NCI-H526 treated with DMSO at 0.1 percent for 48 hours (cell line): ENCODE measurements at places on chromosomes 2 and 18.

- no peak for DNase-seq
Observed at GRCh38 chr18:32010124-32010721, 8.4 kb upstream of the RNF125 start.

GRCh38 chr2:197847651-197848401, 43.4 kb downstream of the PLCL1 start:
- no peak for DNase-seq

GRCh38 chr2:157150747-157151146, 106.8 kb upstream of the GALNT5 start:
- no peak for DNase-seq

- no peak for DNase-seq
Observed at GRCh38 chr2:9695941-9696340, 65.1 kb upstream of the YWHAQ start.

GRCh38 chr2:141569941-141570340, 560.9 kb downstream of the LRP1B start:
- DNase-seq = no peak

- peak; percentile 32 for DNase-seq
Observed at GRCh38 chr2:263774-264492, at the start of gene SH3YL1. Gene SH3YL1, minus strand, starts transcription at chr2:264032. Its CDS starts 48 bp downstream, at chr2:263984.
